ENCODE measurements at places on chromosomes 5 and 9.

GRCh38 chr5:151345808-151346478, 1.4 kb downstream of the SLC36A2 start:
- DNase-seq: no peak

DNA sequence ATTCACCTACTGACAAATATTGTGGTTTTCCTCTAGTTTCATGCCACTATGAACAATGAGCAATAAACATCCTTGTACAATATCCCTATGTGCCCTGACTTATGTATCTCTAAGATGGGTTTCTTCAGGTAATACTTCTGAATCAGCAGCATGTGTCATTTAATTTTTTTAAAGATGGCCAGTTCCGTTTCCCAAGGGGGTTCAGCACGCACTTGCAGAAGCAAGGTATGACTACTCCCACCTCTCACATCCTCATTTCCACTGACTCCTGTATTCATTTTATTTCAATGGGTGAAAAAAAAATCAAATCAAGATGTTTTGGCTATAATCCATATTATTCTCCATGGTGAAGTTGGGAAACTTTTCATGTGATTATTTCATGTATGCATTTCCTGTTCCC, 14.7 kb upstream of the ADAMTS19 start:
- DNase-seq: no peak

GRCh38 chr5:130578354-130578753, 586.7 kb downstream of the HINT1 start:
- no peak for DNase-seq

GRCh38 chr9:94639061-94639998, at the start of gene FBP1:
Gene FBP1 (minus strand): TSS chr9:94639518. CDS start chr9:94639310, 208 bp downstream.
- DNase-seq: peak; percentile 19

DNA sequence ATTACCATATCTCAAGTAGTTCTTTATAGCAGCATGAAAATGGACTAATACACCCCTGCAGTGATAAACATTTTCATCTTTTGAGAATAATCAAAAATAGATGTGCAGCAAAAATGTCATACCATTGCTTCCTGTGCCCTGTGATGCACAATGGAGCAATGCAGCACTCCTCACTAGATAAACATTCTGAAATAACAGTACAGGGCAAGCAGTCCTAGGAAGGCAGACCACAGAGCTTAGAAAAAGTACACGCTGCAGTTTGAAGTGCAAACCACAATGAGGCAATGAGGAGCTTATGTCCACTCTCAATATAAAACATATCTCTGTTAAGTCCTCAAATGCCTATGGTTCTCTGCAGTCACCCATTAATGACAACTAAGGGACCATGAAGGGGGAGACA, 367.6 kb downstream of the PDE4D start:
- no peak for DNase-seq

DNA sequence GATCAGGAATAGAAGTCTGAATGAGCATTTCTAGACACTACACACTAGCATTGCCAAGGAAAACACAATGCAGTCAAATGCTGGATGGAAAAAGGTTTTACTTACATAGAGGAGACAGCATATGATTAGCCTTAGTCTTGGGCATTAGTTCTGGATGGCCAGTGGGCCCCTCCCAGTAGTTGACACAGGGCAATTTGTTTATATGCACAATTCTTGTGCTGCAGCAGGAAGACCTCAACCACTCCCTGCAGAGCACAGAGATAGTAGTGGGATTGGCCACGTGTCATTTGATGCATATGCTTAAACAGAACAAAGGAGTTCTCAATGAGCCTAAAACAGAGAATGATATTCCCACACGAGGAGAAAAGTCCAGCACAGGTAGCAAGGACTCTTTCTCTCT, 1496.2 kb upstream of the CDH6 start:
- no peak for DNase-seq

DNA sequence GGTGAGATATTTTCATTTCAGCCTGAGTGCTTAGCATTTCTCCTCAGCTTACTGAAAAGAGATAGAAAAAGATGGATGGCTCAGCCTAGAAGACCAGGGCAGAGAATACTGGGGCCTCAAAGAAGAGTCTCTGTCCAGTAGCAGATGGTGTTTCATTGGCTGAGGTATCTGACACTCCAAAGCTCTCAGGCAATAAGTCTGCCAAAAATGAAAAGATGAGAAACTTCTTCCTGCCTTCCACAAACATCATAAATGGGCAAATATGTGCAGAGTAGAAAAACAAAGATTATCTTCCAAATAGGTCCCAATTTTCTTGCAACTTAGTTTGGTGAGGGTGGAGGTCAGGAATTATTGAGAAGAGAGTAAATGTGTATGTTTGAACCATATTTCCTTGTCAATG, 87.4 kb upstream of the ICE1 start:
- DNase-seq: no peak

GRCh38 chr9:30250872-30251271, 2133.6 kb upstream of the ACO1 start:
- DNase-seq: no peak

GRCh38 chr5:149667829-149668330, 62.2 kb upstream of the PPARGC1B start:
- no peak for DNase-seq

GRCh38 chr9:35826071-35826701, 2.3 kb downstream of the FAM221B start:
- DNase-seq: no peak

- no peak for DNase-seq
These were observed 113.0 kb upstream of the PCA3 start for GRCh38 chr9:76651119-76651705.

GRCh38 chr5:58617241-58617640, 34.4 kb downstream of the RAB3C start:
- no peak for DNase-seq

DNA sequence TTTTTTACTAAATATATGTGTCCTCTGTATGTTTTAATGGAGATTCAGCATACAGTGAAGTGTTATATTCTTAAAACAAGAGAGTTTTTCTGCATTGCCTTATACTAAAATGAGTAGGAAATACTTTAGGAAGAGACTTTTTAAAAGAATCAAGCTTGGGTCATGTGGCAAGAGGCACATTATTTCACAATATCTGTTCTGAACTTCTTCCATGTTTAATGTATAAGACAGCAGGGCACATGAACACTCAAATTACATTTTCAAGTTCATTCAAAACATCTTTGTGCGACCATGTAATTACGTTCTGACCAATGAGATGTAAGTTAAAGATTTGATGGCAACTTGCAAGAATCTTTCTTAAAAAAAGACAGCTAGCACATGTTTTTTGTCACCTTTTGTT, 1055.9 kb downstream of the NR2F1-AS1 start:
- no peak for DNase-seq

DNA sequence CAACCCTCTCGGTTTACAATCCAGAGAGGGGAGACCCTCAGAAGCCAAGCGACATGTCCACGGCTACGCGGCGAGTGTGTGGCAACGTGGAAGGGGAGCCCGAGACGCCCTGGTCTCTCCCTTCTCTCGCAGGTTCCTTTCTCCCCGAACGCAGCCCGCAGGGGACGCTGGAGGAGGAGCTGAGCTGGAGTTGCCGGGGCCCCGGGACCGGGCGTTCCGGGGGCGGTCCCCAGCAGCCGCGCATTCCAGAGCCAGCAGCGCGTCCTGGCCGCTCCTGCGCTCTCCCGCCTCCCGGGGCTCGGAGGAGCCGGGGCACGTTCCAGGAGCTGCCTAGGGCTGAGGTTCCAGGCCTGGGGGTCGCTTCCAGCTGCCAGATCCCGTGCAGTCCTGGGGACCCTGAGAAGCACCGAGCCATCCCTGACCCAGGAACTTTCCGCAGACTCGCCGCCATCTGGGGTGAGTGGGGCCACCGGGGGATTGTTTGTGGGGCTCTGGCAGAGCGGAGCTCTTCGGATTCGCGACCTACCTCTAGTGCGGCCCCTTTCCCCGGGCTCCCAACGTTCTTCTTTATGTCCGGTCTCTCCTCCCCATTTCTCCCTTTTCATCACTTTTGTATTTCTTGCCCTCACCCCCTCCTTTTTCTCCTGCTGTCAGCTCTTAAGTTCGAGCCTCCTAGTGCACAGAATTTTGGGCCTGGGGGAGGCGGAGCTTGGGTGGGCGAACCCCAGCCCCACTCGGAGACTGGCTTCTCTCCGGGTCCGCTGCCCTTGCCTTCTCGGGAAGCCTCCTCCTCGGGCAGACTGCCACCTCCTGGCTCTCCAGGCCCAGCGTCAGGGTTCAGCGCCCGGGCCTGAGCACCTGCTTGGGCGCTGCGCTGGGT, at the start of gene SMIM3:
Gene SMIM3, plus strand, starts transcription at position 241 of the 880 bp plus-strand sequence. CDS start 16,684 bp downstream, outside the sequence.
- peak; percentile 36 for DNase-seq

- peak; percentile 56 for DNase-seq
These were observed 44.0 kb upstream of the NCS1 start for GRCh38 chr9:130128251-130128650.

DNA sequence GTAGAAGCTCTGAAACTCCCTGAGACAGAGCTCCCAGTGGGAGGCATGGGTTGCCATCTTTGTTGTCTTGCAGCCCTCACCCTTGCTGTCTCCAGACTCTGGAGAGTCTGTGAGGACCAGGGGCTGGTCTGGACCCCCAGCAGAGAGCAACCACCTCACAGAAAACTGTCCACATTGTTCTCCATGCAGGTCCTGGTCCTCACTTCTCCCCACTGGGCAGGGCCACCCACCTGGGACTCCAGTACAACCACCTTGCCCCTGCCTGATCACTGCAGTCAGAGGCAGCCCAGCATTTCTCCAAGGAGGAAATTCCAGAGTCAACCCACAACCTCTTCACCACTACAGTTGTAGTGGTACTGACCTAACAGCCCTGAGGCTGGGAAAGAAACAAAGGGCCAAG, 285.6 kb upstream of the RPS23 start:
- no peak for DNase-seq

DNA sequence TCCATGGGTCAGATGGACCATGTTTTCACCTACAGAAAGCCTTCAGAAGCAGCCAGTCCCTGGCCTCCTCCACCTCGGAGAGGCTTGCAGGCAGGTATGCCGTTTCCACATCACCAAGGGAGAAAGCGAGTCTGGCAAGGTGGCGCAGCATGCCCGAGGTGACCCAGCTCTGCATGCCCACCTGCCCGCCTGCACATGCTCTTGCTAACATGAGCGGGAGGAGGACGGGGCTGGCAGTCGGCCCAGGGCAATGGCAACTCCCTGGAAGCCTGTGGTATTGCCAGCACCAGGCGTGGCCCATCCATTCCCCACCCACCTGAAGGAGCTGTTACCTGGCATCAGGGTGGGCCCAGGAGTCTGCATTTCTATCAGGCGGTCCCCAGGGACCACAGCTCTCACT, 3.3 kb upstream of the NINJ1 start:
- DNase-seq: no peak

- no peak for DNase-seq
These were observed 40.4 kb downstream of the FER start for GRCh38 chr5:108788142-108788541.

DNA sequence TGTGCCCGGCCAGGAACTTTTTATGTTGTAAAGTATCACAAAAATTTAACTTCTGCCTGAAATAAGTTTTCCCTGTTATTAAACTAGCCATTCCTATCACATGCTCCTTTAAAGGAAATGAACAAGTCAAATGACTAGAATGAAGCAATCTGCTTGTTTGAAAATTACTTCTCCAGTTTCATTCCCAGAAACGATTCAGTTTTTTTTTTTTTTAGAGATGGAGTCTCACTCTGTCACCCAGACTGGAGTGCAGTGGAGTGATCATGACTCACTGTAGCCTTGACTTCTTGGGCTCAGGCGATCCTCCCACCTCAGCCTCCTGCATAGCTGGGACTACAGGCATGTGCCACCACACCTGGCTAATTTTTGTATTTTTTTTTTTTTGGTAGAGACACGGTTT, 13.3 kb upstream of the GNG10 start:
- DNase-seq: no peak

DNA sequence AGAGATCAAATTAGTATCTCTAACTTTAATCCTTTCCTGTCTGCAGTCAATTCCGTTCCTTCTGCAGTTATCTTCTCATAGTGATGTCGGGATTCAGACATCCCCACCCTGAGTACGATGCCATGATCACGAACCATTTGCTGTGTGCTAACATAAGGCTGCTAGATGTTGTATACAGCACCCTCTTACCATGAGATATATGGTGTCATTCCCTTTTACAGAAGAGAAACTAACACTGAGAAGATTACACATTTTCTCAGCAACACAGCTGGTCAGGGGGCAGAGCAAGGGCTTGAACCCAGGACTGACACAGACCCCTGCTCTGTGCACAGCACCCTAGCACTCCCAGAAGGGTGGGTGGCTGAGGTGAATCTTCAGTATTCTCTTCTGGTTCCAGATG, 46.9 kb upstream of the HSD17B4 start:
- no peak for DNase-seq

DNA sequence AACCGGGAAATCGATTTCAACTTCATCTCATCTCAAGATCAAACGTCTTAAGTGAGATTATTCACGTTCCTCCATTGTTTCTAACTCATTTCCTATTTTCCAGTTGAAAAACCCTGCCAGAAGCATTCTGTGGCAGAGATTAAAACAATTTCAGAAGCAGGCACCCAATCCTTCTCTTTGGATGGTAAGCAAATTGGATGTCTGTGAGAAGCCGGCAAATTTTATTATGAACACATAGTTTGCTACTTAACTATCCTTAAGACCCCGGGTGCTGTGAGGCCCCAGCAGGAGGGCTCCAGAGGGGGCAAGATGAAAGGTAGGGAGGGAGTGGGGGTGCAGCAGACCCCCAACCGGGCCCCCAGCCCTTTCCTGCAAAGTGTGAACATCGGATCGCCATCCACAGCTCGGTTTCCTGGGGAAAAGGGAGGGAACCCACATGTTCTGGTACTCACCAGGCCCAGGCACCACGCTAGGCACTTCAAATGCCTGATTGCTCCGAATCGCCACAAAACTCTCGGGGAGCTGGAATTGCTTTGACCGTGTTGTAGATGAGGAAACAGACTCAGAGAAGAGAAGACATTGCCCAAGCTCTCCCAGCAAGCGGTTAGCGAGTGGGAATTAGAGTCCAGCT, 167.1 kb upstream of the MVB12B start:
- no peak for DNase-seq

GRCh38 chr9:105842023-105842644, 147.8 kb downstream of the TMEM38B start:
- no peak for DNase-seq

GRCh38 chr9:131867611-131868192, 127.8 kb upstream of the RAPGEF1 start:
- no peak for DNase-seq

- no peak for DNase-seq
These were observed 801.4 kb downstream of the BRINP1 start for GRCh38 chr9:118567861-118568260.

GRCh38 chr5:111119856-111120255, 27.7 kb downstream of the WDR36 start:
- DNase-seq: no peak

DNA sequence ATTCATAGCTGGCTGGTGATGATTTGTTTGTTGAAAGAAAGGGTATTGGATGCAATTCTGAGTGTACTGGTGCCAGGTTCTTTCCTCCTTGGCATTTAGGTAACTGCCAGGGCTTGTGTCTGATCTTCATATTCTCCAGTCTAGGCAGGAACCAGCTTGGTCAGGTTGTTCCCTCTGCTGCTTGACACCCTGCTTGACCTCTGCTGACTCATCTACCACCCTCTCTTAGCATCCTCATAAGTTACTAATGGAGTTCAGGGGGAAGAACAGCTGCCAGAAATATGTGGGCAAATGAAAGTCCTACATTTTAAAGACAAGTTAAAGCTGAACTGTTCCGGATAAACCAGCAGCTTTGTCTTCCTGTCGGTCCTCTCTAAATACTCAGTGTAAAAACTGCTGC, 116.1 kb upstream of the TNC start:
- no peak for DNase-seq
